NCI-H1930 (cell line): ENCODE measurements at places on chromosomes 3 and 15.

DNA sequence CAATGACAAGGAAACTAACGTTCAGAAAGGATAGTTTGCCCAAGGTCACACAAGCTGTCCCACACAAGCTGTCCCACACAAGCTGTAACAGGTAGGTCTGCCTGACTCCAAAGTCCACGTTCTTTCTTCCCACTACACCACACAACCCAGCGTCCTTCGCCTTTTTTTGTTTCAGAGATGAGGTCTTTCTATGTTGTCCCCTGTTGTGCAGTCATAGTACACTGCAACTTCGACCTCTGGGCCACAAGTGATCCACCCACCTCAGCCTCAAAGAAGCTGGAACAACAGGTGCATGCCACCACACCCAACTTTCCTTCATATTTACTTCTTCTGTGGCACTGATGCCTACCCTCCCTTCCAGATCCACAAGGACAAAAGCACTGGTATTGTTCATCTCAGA lies 21.4 kb downstream of the MB21D2 start:
- DNase-seq = no peak

DNA sequence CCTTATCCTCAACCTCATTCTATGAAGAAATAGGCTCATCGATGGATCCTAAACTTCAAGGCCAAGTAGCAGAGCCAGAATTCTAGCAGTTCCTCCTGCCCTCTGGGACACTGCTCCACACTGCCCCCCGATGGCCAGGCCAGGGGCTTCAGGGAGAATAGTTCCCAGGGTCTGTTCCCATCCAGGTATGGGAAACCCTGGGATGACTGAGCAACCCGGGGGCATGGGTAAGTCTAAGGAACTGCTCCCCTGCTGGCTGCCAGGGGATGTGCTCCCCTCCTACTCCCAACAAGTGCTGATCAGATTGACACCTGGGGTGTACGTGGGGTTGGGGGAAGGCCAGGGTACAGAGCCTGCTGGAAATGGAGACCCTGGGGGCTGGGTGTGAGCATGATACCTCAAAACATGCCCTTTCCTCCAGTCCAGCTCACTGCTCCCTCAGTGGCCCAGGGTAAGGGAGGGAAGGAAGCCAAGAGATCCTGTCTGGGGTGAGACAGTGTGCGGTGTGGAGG lies 7.6 kb downstream of the ULK3 start:
- peak; percentile 44 for DNase-seq

DNA sequence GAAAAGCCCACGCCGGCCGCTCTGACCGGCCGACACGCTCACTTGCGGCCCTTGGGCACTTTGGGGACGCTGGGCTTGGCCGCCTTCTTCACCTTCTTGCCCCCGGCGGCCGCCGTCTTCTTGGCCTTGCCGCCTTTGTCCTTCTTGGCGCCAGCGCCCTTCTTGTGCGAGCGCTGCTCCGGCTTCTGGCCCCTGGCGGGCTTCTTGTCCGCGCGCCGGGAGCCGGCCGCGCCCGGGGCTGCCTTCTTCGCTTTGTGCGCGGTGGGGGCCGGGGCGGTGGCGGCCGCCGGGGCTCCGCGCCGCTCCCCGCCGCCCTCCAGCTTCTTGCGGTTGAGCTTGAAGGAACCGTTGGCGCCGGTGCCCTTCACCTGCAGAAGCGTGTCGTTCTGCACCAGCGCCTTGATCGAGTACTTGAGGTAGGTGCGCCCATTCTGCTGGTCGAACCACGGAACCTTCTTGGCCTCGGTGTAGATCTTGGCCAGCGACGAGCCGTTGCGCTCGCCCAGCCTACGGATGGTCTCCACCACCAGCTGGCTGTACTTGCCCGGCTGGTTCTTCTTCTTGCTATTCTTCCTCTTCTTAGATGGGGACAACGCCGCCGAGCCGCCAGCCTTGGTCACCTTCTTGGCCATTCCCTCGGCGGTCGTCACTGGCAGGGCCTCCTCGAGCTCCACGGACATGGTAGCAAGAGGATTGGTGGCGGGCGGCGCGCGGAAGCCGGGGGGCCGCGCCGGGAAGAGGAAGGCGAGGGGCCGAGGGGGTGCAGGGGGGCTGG lies 36.7 kb downstream of the HMCES start:
- no peak for DNase-seq

GRCh38 chr3:105733356-105733755 lies 135.5 kb downstream of the CBLB start:
- no peak for DNase-seq

DNA sequence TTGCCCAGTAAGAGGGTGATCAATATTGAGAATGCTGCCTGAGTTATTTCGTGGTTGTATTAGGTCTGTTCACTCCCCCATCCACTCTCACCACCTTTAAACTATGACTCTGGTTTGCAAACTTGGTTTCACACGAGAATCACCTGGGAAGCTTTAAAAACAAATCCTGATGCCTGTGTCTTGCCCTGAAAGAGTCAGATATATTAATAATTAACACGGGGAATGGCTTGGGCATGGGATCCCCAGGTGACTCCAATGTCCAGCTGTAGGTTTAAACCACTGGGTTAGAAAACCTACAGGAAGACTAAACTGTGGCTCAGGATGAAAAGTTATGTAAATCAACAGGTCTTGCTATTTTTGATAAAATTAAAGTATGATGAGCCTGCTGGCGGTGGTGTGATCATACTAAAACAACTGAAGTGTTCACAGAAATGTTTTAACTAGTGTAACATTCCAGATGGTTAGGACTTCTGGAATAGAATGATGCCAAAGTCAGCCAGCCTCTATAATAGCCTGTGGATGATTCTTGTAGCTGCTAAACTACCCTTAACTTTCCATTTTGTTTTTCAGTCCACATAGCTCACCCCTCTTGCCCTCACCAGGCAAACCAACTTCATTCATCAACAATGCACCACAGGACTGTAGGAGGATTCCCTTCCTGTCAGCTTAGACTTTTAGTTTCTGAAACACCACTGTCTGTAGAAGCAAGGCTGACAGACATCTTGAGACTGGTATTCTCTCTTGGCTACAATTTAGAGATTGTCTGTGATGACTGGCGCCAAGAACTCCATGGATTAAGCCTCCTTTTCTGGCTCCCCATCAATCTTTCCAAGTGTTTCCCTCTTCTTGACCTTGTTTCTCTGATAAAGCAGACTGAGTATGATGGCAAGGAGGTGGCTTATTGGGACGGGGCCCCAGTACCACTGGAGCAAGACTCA lies 119.1 kb upstream of the ADAMTS9 start:
- DNase-seq = no peak

GRCh38 chr3:114110439-114110838 lies 53.9 kb downstream of the QTRT2 start:
- DNase-seq = no peak

GRCh38 chr3:148629006-148629405 lies 68.7 kb upstream of the AGTR1 start:
- DNase-seq = no peak

DNA sequence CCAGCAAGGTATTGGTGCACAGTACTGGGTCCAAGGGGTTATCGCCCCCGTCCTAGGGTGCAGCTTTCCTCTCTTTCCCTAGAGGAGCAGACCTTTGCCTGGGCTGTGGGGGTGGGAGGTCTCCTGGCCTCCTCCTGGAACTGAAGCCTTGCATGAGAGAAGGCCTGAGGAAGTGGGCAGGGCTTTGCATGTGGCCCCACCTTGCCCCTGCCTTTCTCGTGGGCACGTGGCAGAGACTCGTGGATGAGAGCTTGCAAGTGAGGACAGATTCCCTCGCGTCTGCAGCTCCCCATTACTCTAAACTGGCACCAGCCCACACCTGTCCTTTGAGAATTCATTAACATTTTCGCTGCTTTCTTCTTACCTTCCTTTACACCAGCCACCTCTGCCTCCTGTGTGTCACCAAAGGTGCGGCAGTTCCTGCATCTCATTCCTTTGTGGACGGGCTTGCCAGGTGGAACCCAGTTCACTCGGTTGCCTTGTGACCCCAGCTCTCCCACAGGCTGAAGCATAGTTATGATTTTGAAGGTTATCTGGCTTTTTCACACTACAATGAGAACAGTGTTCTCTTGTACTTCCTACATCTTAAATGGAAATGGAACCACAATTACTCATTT lies 40.9 kb upstream of the NR2C2 start:
- DNase-seq = no peak

DNA sequence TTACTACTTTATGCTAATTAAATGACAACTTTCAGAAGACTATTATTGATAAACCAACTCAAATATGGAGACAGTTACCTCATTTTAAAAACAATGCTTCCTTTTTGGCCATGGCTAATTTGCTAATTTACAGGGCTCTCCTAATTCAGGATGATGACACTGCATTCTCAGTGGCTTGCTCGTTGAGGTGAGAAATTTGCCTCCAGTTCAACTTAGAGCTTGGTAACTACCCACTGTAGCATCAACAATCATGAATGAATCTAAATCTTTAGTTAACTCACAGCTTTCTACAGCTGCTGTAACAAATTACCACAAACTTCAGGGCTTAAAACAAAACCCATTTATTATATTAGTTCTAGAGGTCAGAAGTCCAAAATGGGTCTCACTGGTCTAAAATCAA lies 14.0 kb downstream of the PBRM1 start:
- no peak for DNase-seq

DNA sequence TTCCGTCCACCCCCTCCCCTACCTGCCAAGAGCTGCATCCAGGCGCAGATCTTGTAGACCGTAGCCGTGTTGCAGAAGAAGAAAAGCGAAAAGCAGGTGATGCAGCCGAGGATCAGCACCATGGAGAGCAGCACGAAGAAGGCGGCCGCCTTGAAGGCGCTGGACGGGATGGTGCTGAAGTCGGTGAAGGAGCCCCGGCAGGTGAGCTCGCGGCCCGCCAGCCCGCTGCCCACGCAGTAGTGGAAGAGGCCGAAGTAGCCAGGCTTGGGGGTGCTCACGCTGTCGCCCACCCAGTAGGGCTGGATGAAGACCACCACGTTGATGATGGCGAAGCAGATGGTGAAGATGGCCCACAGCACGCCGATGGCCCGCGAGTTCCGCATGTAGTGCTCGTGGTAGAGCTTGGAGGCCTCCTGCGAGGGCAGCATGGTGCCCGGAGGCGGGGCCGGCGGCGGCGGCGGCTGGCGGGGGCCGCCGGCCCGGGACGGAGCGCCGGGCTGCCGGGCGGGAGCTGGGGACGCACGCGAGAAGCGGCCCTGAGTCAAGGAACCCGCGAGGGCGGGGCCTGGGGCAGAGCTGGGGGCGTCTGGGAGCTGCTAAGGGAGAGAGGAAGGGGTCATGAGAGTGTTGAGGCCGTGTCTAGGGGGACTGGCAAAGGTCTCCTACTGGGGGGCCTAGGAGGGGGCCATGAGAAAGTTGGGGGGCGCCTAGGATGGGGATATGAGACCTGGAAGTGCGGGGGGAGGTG lies 1.2 kb downstream of the LHFPL4 start:
- no peak for DNase-seq

GRCh38 chr3:21328711-21329390 lies 422.2 kb downstream of the ZNF385D start:
- DNase-seq = no peak

DNA sequence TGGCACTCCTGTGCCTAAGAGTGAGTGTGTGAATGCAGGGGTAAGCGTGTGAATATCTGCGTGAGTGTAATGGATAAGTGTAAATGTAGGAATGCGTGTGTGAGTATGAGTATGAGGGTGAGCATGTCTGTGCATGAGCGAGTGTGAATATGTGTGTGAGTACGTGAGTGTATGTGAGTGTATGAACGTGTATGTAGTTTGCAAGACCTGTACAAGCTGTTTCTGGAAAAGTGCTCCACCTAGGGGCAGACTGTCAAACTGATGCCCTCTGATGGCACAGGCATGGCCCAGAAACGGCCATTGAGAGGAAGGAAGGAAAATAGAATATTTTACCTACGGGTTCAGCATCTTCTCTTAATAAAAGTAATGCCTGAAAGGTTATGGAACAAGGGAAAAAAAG lies 24.4 kb upstream of the FRMD4B start:
- no peak for DNase-seq

GRCh38 chr3:74651292-74651691 lies 36.8 kb upstream of the CNTN3 start:
- DNase-seq = no peak

- DNase-seq = no peak
These were observed 41.7 kb downstream of the OXSM start for GRCh38 chr3:25831578-25831977.

DNA sequence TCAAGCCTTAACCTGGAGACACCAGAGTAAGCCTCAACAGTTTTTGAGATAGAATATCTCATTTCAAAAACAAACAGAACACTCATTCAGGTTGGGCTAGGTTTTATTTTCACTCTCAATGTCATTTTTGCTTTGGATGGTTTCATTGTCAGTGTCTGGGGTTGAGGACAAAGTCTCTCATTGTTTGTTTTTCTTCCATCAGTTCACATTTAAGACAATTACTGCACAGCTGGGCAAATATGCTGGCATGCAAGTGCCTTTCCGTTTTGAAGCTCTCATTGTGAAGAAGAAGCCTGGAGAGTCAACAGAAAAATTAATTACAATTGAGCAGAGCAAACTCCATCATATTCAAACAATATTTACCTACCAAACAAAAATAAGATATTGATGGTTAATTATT lies 1050.0 kb downstream of the TBL1XR1 start:
- peak; percentile 92 for DNase-seq

- DNase-seq = no peak
These were observed 588.0 kb downstream of the SQOR start for GRCh38 chr15:46222826-46223225.

- no peak for DNase-seq
These were observed 429.9 kb downstream of the TBL1XR1 start for GRCh38 chr3:176767385-176767784.

- DNase-seq = no peak
These were observed 122.8 kb upstream of the PRR20G start for GRCh38 chr3:127410678-127411077.

DNA sequence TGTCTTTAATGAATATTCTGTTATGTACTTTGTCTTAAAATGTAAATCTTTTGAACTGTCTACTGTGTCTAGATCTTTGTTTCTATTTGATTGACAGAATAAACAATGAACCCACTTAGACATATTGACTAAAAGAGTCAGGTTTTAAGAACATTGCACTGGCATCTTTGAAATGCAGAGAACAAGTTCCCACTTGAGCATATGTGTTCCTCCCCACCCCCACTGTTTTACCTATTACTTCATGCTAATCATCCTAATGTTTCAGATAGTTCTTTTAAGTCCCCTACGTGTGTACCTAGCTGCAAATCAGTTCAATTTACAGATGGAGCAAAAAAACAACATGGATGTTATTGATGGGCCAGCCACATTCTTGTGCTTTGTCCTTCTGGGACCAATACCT lies 11.7 kb upstream of the TCF12 start:
- no peak for DNase-seq

DNA sequence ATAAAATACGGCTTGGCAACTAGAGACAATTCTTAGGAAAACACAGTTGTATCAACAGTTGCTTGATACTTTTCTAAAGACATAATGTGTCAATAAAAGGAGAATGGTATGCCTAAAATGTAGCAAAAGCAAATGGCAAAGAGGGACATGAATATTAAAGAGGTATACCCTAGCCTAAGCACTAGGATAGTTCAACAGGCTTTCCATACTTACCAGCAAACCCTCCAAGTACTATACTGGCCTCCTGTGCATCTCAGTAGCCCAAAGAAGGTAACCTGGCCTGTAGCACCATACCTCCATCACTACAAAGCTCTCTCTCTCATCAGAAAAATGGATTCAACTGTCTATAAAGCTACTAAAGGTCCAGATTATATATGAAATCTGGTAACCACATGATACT lies 7.5 kb downstream of the SETD2 start:
- no peak for DNase-seq
